ENCODE measurements at places on chromosomes 3 and 15.

DNA sequence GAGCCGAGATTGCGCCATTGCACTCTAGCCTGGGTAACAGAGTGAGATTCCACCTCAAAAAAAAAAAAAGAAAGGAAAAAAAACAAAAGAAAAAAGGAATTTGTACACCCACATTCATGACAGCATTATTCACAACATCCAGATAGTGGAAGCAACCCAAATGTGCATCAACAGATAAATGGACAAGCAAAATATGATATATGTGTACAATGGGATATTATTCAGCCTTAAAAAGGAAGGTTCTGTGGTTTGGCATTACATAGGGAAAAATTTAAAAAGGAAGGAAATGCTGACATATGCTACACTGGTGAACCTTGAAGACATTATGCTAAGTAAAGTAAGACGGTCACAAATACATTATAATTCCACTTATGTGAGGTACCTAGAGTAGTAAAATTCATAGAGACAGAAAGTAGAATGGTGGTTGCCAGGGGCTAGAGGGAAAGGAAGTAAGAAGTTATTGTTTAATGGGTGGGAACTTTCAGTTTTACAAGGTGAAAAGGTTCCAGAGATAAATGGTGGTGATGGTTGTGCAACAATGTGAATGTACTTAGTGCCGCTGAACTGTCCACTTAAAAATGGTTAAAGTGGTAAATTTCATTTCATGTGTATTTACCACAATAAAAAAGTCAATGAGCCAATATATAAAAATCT lies 118.5 kb downstream of the MYLK start:
- no peak for DNase-seq

DNA sequence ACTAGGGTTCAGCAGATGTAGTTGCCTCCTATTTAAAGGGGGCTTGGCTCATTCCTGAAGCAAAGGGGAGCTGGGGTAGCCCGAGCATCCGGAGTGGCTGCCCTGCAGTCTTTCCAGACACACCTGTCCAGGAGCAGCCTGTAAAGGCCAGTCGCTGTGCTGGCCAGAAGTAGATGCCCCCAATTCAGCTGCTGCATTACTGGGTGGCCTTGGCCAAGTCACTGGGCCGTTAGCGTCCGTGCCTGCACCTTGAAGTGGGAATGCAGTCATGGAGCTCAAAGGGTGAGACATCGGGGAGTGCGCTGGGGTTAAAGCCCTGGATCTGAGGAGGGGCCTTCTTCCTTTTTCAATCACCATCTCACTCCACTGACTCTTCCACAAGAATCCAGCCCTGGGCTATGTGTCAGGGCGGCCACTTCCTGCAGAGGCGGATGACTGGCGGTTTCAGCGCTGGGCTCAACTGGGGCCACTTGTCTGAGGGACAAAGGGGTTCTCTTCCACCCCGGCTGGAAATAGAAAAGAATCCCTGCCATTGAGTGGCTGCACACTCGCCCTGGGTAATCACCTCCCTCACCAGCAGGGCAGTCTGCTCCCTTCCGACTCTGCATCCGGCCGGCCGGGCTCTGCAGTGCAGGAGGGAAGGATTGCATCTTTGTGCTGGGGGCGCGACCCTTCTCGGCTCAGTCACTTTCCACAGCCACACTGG lies 11.8 kb downstream of the ALDH1A3 start:
- DNase-seq: no peak

DNA sequence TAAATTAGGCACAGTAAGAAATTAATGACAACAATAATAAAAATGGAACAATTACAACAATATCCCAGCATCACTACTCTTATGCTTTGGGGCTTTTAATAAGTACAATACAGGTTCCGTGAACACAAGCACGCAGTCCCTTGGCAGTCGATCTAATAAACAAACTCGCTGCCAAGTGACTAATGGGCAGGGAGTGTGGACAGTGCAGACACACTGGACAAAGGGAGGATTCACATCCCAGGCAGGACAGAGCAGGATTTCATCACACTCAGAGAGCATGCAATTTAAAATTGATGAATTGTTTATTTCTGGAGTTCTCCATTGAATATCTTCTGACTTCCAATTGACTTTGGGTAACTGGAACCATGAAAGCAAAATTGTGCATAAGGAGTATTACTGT lies 524.1 kb upstream of the CFAP20DC start:
- DNase-seq: no peak

GRCh38 chr3:164470471-164470870 lies 607.8 kb downstream of the SI start:
- DNase-seq: no peak

GRCh38 chr3:129439226-129439816 lies 427 bp downstream of the MBD4 start:
- DNase-seq: peak; percentile 44

All from activated naive CD4-positive, alpha-beta T cell treated with anti-CD3 and anti-CD28 coated beads, Interleukin-2, amount 50 U/mL, for 16 hours (primary cell).